ENCODE measurements at places on chromosomes 2 and 18. TPM values are rescaled to one million over a fixed set of nuclear protein-coding genes. Genes with fewer than 3 reads are reported as not detected.

The POTEI gene
- total RNA-seq = not detected

The ZNF638 gene
- 66.6 TPM for total RNA-seq

The TTR gene
- not detected for total RNA-seq

The GALM gene
- 16.3 TPM for total RNA-seq

The CYP1B1 gene
- total RNA-seq = 5.1 TPM

The DHRS9 gene
- 3.9 TPM for total RNA-seq

The DSG4 gene
- total RNA-seq = not detected

The THAP4 gene
- total RNA-seq = 88.4 TPM

The SLC23A3 gene
- total RNA-seq = 0.75 TPM

The MYO1B gene
- total RNA-seq = 53.5 TPM

The PIKFYVE gene
- total RNA-seq = 5.1 TPM

The UGT1A10 gene
- not detected for total RNA-seq

The NEU2 gene
- total RNA-seq = not detected

The HSBP1L1 gene
- 9.7 TPM for total RNA-seq

The KATNAL2 gene
- 2.6 TPM for total RNA-seq

The COBLL1 gene
- total RNA-seq = 5.4 TPM

The MPV17 gene
- 87.4 TPM for total RNA-seq

The KHK gene
- 7.6 TPM for total RNA-seq

The RNF125 gene
- total RNA-seq = 0.25 TPM

The SP5 gene
- total RNA-seq = not detected

The LOXHD1 gene
- total RNA-seq = not detected

The LCT gene
- total RNA-seq = 0.04 TPM

The IL36G gene
- not detected for total RNA-seq

The ZSWIM2 gene
- not detected for total RNA-seq

The CRYGD gene
- total RNA-seq = not detected

The ANKRD53 gene
- 0.28 TPM for total RNA-seq
